ENCODE measurements at places on chromosomes 6 and 20.

- no peak for DNase-seq
Observed at GRCh38 chr6:7025861-7026260, 81.9 kb upstream of the RREB1 start.

DNA sequence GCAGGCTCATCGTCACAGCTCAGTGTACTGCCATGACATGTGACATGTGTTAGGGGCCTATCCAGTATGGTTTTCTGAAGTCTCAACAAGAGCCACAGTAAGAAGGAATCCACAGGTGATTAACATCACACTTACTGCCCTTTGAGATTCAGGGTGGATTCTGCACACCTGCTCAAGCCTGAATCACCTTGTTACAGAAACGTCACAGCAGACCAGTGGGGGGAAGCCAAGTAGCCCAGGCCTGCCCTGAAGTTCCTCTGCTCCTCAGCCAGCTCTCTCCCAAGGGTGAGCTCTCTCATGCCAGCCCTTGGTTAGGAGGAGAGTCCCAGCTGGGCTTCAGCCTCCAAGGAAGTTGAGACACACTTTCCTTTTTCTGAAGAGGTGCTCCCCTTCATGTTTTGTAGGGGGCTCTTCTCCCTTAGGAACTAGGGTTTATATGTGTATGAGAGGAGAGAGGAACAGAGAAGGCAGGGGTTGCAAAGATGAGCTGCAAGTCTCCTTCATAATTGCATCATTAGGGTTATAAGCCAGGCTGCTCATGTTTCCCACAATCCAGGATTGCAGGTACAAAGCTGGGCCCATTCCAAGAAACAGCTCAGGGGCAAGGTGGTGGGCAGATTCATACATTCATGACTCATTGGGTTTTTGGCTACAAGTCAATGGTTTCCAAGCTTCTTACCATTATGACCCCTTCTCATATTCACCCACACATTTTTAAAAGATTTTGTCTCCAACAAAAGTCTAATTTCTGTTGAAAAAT is 11.6 kb downstream of the GSS start:
- DNase-seq = no peak

GRCh38 chr6:30167101-30167500 is 3.8 kb downstream of the TRIM15 start:
- no peak for DNase-seq

- DNase-seq = no peak
Observed at GRCh38 chr6:157798851-157799250, 24.2 kb upstream of the SNX9 start.

DNA sequence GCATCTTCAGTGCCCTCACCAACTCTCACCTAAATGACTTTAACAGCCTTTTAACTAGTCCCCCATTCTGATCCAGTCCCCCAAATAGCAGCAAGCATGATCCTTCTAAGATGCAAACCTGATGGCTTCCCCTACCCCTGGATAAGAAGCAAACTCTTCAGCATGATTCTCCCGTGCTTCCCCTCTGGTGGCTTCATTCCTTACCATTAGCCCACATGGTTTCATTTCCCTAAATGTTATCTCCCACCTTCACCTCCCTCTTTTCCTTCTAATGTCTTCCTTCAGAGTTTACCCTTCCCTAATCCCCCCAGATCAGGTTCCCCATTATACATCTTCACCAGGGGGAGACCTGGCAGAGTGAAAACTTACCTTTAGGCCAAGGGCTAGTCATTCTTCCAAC is 4.0 kb upstream of the RAB5IF start:
- no peak for DNase-seq

DNA sequence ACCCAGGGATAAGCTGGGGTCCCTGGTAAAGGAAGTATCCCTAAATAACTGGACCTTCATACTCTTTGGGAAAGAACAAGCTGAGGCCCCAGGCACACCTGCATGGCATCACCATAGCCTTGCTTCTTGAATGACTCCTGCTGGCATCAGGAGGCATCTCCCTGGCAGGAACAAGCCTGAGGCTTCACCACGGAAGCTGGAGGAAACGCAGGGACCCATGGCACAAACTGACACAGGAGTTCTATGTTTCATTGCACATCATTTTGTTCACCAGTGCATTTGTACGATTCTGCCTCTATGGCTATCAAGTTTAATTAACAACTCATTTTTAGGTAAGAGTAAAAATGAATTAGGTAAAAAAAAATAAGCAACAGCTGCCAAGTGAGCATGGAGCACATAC is 619 bp upstream of the PDE7B start:
- DNase-seq = no peak

GRCh38 chr20:57622579-57623381 is 2.6 kb upstream of the ZBP1 start:
- no peak for DNase-seq

DNA sequence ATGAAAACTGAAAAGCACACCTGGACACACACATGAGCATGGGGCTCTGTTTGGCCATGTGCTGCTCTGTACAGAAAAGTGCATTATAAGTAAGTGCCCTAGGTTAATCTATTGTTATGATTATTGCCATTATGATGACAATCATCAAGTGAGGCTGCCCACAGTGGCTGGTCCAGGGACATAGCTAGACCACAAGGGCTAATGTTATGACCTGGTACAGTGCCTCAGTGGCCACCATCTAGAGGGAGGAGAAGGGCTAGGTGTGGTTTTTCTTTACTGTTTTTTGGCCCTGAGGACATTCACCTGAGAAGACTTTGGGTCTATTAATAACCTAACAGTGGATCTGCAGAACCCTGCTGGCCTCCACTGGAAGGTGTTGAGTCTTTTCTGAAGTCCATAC is 86.1 kb downstream of the GJA10 start:
- no peak for DNase-seq

DNA sequence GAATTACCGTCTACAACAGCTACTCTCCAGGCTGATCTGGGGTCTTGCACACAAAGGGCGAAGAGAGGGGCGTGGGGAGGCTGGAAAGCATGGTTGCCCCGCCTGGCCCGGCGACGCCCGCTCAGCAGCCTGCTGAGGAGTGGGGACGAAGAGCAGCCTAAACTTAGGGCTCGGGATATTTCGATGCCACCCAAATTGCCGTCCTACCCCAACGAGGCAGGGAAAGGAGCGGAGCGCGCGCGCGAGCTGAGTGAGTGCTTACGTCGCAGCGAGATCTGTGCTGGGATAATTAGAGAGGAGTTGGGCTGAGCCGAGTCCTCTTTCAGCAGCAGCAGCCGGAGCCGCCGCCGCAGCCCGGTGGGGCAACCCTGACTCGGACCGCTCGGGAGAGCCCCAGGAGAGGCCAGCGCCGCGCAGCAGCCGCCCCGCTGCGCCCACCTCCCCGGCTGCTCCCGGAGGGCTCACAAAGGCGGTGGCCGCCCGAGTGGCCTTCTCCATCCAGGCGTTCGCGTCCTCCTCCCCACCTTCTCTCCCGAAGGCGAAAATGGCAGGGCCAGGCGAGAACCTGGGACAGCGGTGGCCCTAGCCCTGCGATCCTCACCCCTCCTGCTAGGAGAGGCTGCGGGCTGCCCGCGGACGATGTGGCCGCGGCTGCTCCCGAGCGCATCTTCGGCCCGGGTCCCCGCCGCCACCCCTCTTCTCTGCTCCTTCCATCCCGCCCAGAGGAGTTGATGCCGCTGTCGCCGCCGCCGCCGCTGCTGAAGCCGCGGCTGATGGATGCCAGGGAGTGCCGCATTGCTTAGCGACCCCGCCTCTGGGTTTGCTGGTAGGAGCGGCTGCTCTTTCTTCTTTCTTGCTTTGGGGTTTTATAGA is at the start of gene CLVS2:
CLVS2 (plus strand) TSS at position 315 of the 873 bp plus-strand sequence. CDS start 1,543 bp downstream, outside the sequence.
- no peak for DNase-seq

- DNase-seq = no peak
Observed at GRCh38 chr20:46129955-46130481, 11.9 kb downstream of the CD40 start.

DNA sequence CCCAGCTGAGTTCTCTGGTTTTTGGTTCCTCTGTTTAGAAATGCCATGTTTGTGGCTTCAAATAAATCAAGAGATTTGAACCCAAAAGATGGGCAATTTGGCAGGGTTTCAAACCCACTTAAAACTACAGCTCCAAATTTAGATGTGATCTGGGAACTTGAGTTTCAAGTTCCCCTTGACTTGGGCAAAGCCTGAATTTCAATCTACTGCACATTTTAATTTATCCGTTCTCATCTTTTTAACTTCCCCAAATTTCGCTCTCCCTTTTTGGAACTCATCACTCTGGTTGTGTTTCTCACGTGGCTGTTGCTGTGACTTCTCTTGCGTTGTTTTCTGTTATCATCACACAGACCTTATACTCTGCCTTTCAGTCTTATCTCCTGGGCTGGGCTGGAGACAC is 230.9 kb downstream of the CDC5L start:
- no peak for DNase-seq

- no peak for DNase-seq
Observed at GRCh38 chr6:49772285-49772684, 14.8 kb downstream of the PGK2 start.

DNA sequence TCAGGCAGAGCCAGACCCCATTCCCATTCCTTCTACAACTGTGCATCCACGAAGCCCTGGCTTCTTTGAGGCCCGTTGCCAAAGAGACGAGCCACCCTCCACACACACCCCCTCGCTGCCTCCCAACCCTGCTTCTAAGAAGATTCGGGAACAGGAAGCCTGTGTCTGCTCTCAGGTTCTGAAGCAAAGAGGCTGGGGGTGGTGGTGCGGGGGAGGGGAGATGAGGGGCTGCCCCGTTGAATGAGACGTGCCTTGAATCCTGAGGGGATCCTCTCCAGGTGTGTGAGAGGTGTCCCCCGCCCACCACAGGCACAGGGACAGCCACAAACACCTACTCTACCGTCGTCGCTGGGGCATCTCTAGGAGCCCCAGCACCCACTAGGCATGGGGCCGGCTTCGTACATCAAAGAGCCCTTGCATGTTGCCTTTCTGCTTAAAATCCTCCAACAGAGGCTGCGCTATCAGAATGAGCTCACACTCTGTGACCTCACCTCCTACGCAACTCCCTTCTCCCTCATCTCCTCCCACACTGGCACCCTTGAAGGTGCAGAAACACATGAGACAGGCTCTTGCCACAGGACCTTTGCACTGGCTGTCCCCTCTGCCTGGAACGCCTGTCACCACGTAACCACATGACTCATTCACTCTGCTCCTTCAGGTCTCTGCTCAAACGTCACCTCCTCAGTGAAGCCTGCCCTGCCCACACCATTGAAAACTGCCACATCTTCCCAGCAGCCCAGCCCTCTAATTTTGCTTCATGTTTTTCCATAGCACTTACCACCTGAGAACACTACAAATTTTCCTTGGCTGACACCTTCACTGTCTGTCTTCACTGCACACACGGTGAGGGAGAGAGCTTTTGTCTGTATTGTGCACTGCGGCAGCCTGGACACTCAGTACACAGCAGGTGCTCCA is 58.5 kb downstream of the PREX1 start:
- DNase-seq = no peak

DNA sequence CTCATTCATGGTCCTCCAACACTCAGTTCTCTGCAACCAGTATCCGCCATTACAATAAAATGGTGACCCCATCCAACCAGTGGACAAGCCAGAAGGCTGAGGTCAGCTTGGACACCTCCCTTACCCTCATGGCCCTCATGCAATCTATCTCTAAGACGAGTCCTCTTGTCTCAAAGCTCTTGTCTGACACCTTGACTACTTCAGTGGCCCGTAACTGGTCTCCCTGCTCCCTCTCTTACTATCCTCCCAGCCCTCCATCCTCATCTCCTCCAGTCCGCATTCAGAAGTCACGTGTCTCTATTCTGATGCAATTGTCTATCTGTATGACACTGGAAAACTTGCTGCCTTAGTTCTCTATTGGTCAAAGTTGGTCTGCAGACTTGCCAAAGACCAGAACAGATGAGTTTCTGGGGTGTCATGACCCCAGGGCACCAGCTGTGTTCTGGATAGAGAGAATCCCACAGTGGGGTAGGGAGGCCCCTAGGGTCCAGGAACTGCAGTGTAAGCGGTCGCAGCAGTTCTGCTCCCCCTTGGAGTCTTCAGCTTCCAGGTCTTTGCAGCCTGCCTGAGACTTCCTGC is 59.6 kb upstream of the RNF24 start:
- DNase-seq = no peak

DNA sequence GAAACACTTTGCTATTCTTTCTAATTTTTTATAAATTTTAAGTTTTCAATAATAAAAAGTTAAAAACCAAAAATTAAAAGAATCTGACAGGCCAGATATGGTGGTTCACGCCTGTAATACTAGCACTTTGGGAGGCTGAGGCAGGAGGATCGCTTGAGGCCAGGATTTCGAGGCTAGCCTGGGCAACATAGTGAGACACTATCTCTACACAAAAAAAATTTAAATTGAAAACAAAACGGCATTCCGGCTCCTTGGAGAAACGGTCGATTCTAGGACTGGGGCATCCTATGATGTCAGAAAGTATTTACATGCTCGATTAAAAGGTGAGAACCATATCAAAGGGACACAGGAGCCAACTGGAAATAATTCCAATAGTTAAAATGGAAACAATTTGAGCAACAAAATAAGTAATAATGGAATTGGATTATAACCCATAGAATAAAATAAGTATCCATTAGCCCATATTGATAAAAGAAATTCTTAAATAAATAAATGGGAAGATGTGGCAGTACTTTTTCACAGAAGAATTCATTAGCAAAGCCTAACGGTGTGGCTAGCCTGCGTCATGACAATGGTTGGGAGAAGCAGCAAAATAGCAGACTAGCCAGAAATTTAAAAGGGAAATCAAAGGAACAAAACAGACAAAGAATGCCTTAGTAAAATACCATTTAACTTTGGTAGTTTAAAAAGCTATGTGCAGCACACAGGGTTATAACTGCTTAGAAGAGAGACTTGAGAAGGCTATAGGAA is 21.3 kb downstream of the HLA-E start:
- no peak for DNase-seq
